ENCODE measurements at places on chromosomes 2 and 18.

DNA sequence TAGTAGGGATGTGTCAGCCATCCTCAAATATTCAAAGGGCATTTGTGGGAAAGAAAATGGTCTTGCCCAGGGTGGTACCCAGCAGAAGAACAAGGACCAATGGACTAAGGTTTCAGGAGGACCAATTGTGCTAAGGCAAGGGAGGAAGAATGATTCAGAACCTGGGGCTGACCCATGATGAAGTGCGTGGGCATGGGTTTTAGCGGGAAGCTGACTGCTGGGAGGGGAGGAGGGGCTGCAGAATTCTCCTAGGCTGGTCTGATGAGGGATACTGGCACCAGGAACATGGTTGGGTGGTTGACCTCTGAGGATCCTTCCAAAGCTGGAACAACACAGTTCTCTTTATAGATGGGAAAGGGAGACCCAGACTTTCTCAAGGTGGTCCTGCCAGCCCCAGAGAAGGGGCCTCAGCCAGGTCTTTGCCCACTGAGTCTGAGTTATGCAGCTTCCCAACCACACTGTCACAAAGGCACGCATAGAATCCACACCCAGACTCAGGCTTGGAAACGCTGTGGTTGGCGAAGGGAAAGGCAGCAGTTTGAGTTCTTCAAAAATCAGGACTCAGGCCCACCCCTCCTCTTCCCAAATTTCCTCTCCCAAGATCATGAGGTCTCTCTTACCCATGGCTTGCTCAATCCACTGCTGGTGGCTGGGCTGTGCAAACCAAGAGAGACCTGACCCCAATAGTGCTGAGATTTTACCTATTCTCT is 37.3 kb downstream of the MARCO start:
- no peak for DNase-seq

- no peak for DNase-seq
Measured at GRCh38 chr18:44679914-44680272, 795 bp upstream of the SETBP1 start.

GRCh38 chr2:145094370-145094769 is 574.5 kb upstream of the ZEB2 start:
- DNase-seq = no peak

GRCh38 chr2:10382354-10383061 is 65.6 kb downstream of the ODC1 start:
- peak; percentile 4 for DNase-seq

- DNase-seq = no peak
Measured at GRCh38 chr2:136013955-136014354, 28.5 kb upstream of the DARS1 start.

GRCh38 chr2:197217541-197217940 is 93.0 kb downstream of the ANKRD44 start:
- DNase-seq = no peak

- no peak for DNase-seq
Measured at GRCh38 chr2:12870692-12871091, 154.0 kb downstream of the TRIB2 start.

DNA sequence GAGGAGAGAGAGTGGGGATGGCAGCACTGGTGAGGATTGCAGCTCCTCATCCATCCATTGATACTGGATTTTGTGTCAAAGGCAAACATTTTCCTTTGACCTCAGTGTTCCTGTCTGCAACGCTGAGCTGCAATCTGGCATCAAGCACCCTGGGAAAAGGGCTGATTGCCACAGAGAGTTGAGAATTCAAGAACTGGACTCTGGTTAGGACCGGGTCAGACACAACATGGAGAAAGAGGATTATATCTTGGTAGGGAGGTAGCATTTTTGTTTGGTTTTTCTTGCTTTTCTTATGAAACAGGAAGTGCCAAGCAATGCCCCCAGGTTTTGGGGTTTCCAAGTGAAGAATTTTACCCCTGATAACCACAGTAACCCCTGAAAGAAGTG is 81.9 kb upstream of the PKDCC start:
- DNase-seq = no peak

- DNase-seq = no peak
Measured at GRCh38 chr2:12062053-12062395, 315.6 kb downstream of the LPIN1 start.

DNA sequence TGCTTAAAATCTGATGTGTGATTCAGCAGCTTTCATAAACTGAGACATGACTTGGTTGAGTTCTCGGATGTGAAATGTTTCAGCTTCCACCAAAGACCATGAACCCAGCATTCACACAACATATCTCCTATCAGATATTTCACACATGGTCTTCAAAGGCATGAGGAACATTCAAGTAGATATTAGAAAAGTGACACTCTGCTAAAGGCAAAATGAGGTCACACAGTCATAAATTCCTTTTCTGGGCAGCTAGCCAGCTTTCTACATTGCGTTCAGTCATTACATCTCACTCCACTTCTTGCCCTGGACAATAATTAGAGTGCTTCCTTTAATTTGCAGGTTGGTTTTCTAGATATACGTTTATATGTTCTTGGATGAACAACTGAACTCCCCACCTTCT is 96.7 kb downstream of the GAREM1 start:
- no peak for DNase-seq

GRCh38 chr2:113218283-113219091 is 44.7 kb downstream of the PSD4 start:
- DNase-seq = no peak

GRCh38 chr18:79493801-79494211 is 98.1 kb downstream of the NFATC1 start:
- no peak for DNase-seq

- DNase-seq = no peak
Measured at GRCh38 chr2:240141736-240142135, 1.3 kb upstream of the OTOS start.

DNA sequence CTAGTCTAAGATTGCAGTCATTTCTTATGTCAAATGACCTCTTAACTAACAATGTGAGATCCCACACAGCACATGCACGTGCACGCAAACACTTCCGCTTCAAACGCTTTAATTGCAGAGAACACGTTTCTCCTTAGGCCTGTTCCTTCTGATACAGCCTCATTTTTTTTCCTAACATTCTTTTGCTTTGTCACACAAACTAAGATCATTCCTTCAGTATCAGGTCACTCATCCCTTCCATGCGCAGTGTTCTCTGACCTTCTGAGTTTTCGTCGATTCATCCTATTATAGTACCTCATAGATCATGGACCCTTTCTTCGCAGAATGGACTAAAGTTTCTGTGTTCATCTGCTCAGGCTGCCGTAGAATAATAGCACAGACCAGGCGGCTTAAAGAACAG is 327.1 kb upstream of the CDH19 start:
- DNase-seq = no peak

GRCh38 chr18:11115276-11115675 is 34.1 kb downstream of the PIEZO2 start:
- DNase-seq = no peak

DNA sequence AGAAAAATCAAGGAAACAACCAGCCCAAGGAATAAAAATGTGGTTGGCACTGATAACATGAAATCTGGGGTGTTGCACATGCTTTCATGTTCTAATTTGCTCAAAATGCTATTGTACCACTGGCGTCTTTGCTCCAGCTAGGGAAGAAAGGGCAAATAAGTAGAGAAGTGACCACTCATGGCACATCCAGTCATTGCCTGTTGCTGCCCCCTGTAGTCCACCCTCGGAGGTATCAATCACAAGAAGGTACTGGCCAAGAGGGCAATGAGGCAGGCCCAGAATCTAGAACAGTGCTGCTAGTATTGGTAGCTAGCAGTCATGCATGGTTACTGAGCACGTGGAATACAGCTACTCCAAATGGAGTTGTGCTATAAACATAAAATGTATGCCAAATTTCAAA is 213.4 kb downstream of the CDCA7 start:
- DNase-seq = no peak

DNA sequence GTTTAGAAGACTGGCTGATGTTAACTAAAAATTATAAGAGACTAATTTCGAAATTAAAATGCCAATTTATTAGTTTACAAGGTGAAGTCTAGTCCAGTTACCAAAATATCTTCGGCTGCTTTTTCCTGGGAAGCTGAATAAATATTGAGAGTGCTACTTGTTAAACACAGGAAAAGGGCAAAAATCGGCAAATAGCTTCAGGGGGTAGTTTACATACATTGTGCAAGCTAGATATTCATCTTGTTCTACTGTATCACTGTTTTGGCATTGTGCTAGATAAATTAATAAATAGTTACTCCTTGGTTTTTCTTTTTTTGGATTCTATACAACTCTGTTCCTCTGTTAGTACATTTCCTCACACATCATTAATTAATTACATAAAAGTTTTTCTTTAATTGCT is 29.3 kb downstream of the NHEJ1 start:
- no peak for DNase-seq

GRCh38 chr2:190909680-190910079 is 29.1 kb downstream of the GLS start:
- no peak for DNase-seq

GRCh38 chr2:62293490-62294271 is 97.8 kb downstream of the B3GNT2 start:
- no peak for DNase-seq

GRCh38 chr2:173254659-173255058 is 100.0 kb upstream of the CDCA7 start:
- DNase-seq = no peak

GRCh38 chr2:118089139-118089800 is 999 bp downstream of the INSIG2 start:
- no peak for DNase-seq

- no peak for DNase-seq
Measured at GRCh38 chr2:172251231-172251630, 148.5 kb upstream of the DLX2 start.

GRCh38 chr2:17911491-17912260 is 33.2 kb downstream of the KCNS3 start:
- no peak for DNase-seq

- no peak for DNase-seq
Measured at GRCh38 chr2:95264624-95265023, 9.6 kb upstream of the PROM2 start.

- DNase-seq = no peak
Measured at GRCh38 chr2:214103276-214104001, 307.4 kb upstream of the VWC2L start.

GRCh38 chr2:233418052-233418760 is 63.9 kb downstream of the DGKD start:
- no peak for DNase-seq

DNA sequence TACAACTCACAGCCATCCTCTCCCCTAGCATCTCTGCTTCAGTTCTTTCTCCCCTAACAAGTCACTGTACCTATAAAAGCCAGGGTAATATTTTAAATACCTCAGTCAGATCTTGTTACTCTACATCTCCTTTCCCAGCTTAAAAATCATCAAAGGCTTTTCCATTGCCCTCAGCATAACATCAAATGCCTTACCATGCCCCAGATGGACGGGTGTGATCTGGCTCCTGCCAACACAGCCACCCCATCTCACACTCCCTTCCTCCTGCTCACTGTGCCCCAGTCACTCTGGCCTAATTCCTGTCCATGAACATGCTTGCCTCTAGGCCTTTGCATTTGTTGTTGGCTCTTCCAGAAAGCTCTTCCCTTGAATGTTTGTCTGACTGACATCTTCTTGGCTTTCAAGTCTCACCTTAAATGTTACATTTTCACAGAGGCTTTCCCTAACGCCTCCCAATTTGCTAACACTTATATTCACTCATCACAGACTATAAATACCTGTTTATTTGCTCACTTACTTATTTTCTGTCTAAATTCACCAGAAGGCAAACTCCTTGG is 640.9 kb downstream of the NYAP2 start:
- DNase-seq = no peak

DNA sequence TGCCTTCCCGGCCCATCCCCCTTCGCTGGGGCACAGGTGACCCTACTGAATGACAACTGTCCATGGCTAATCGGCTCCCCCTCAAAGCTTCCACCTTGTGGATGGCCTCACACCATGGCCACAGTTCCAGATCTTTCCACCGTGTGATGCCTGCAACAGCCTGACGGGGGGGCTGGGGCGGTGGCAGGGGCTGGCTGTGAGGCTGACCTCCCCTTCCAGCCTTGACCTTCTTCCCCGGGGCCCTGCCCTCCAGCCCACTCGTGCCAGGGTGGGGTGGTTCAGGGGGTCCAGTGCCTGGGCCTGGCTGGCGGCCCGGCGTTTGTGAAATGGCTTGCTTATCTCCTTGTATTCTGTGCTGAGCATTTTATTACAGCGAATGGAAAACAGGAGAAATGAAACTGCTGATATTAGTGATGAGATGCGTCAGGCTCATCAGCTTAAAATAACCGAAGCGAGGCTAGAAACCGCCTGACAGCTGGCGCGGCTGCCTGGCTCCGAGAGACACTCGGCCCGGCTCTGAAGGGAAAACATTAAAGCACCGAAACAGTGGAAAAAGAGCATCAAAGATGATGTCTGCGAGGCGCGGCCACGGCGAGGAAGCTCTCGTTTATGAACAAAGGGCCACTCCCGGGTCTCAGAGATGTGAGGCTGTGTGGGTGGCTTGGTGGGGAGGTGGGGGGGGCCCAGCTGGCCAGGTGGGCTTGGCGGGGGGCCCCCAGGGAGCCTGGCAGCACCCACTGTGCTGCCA is 916 bp upstream of the PDCD1 start:
- no peak for DNase-seq

DNA sequence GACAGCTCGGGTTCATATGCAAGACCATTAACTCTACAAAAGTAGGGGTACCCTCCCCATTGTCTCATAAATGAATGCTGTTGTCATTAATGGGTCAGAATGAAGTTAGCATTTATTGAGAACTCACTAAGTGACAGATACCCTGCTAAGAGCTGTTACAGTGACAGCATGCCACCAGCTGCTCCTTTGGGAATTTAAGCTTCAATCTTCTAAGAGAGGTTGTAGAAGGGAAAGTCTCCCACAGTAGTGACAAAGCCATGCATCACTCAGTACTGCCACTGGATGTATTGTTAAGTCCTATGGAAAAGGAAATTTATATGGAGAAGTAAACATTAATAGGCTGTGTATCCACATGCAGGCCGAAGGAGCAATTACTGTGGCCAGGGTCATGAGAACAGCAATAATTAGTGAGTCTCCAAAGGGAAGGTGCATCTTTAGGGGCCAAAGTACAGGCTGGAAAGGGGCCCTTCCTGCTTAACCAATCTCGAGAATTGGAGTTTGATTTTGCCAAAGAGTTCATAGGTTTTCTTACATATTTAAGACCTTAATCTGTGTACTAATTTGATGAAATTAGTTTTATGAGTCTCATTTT is 64.5 kb upstream of the FAM124B start:
- DNase-seq = no peak

DNA sequence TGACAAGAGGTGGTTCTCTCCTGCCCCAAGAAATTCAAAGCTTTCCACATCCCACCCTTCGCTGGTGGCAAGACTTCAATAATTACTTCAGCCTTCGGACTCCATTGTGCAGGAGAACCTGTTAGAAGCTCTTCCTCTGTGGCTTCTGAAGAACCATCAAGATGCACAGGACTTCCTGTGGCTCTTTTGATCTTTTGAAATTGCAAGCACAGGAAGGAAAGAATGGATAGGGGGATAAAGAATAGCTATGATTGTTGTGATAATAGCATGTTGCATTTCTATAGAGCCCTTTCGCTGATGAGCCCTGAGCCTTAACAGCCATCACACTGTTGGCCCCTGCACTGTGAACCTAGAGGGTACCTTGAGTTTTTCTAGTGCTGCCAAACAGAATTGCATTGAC is 7.4 kb downstream of the EPAS1 start:
- no peak for DNase-seq

GRCh38 chr2:174335988-174336500 is 1.3 kb downstream of the SP9 start:
- no peak for DNase-seq

- DNase-seq = no peak
Measured at GRCh38 chr18:13725566-13726231, 659 bp downstream of the FAM210A start.

Data from esophagus squamous epithelium (tissue), 5 donors.